ENCODE measurements at places on chromosomes 11 and 22.

- peak; percentile 11 for DNase-seq
Observed at GRCh38 chr11:132125988-132126871, 755.8 kb downstream of the NTM start.

GRCh38 chr11:88231894-88232482 lies 56.7 kb upstream of the RAB38 start:
- DNase-seq, result peak; percentile 26

DNA sequence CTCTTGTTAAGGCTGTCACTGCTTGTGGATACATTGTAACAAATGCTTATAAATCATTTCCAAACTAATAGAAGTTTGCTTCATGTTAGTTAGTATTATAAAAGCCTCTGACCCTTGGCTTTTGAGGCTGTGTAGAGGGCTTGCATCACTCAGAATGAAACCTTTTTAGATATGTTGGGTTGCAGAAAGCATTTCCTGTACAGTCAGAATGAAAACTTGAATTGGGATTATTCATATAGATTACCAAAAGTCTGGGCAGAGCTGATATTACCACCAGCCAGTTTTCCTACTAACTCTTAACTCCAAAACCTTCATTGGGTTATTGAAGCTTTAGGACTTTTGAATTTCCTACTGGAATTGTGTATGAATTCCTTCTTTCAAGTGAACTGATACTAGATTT lies 12.0 kb downstream of the KMT2A start:
- no peak for DNase-seq

GRCh38 chr22:38773363-38773946 lies 17.7 kb upstream of the SUN2 start:
- DNase-seq, result no peak

- no peak for DNase-seq
Observed at GRCh38 chr22:46914916-46915894, 152.8 kb downstream of the TBC1D22A start.

- DNase-seq, result no peak
Observed at GRCh38 chr22:44448271-44448830, 49.7 kb downstream of the RTL6 start.

- no peak for DNase-seq
Observed at GRCh38 chr11:33412241-33412640, 155.1 kb downstream of the HIPK3 start.

DNA sequence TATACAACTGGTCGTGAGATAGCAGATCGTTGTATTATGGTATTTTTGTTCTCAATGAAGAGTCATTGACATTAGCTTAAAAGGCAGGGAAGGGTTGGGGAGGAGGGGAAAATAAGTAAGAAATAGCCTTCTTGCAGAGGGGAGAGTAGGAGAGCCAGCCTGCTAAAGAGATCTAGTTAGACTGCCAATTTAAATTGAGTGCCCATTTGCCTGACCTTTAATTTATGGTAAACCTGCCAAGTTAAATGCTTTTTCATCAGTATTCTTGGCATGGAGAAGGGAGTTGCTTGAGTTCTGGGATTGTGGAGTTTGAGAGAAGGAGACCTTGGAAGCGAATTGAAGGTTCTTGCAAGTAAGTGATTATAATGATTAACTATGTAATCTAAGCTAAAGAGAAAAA lies 89.0 kb downstream of the FAM83F start:
- DNase-seq, result no peak

- no peak for DNase-seq
Observed at GRCh38 chr22:26617271-26618199, at the start of gene CRYBB1. CRYBB1 (minus strand) TSS chr22:26618027; CDS start chr22:26616319, 1,708 bp downstream.

- DNase-seq, result no peak
Observed at GRCh38 chr11:59918987-59919589, 19.1 kb upstream of the OOSP1 start.

DNA sequence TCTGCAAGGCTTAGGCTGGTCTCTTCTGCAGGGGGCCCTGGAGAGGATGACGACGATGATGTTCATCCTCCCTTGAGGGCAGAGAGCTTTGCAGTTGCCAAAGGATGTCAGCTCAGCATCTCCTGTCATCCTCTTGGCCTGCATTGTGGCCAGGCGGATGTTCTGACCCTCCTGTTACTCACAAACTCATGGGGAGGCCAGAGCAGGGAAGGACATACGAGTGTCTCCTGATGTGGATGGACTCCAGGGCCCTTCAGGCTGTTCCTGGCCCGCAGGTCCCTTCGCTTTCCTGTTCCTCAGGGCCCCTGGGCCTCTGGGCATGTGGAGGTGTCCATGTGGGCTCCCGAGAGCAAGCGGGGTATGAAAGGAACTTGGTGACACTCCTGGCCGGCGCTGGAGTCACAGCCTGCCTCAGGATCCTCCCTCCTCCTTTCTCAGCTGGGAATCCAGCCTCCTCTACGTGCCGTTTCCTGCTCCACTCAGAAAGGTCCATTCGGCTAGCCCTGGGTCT lies 8.5 kb downstream of the ADORA2A start:
- DNase-seq, result no peak

DNA sequence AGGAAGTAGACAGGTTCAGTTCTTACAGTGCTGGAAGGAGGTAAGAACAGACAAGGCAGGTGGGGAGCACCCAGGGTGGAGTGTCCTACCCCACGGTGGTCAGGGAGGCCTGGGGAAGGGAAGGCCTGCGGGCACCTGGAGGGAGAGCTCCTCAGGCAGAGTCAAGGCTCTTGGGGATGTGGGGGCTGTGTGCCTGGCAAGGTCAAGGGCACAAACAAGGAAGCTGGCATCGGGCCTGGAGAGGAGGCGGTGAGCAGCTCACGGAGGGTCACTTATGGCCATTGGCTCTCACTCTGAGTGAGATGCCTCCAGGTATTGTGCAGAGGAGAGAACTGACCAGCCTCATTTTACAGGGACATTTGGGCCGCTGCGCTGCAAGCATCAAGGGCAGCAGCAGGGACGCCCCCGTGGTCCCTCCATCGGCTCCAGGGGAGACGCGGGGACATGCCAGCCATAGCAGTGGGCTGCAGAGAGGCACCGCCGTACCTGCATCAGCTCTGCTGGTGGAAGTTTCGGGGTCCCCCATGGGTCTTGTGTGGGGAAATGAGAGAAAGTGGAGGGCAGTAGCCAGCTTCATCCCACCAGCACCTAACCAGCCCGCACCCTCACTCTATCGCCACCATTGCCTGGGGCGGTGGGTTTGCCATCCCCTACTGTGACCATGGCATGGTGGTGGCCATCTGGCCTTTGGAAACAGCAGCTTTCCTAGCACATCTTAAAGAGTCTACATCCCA lies 37.5 kb upstream of the RTL6 start:
- no peak for DNase-seq

GRCh38 chr11:129427376-129427775 lies 51.7 kb downstream of the BARX2 start:
- no peak for DNase-seq

- DNase-seq, result no peak
Observed at GRCh38 chr11:9642894-9643293, 21.0 kb upstream of the SWAP70 start.

DNA sequence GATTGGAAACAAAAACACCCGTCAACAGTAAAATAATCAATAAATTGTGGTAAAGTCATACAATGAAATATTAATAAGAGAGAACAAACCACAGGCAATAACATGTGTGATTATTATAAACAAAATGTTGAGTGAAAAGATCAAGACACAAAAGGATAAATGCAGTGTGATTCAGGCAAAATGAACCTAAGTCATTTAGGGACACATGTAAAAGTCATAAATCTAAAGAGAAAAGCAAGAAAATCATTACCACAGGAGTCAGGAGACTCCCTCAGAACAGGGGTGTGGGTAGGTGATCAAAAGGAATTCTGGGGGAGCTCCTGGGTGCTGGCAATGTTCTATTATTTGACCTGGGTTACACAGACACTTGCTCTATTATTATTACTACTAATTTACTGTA lies 47.9 kb upstream of the PPP2R1B start:
- no peak for DNase-seq

GRCh38 chr11:134759855-134760254 lies 347.8 kb upstream of the B3GAT1 start:
- no peak for DNase-seq

DNA sequence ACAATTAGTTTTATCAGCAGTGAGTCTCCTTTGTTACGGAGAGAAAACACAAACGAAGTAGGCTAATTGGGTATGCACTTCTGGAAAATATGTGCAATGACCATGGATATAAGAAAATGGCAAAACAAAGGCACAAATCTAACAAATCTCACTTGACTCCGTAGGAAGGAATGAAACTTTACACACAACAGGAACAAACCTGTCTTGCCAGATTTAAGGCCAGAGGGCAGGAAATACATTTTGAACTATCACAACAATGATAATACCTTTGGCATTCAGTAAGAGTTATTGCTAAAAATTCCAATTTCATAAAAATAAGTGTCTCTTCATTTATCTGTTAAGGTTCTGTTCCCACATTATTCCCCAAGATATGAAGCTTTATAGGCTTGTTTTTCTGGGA lies 36.6 kb downstream of the SLC25A17 start:
- DNase-seq, result no peak

GRCh38 chr22:41931701-41932269 lies 5.2 kb upstream of the TNFRSF13C start:
- DNase-seq, result no peak

DNA sequence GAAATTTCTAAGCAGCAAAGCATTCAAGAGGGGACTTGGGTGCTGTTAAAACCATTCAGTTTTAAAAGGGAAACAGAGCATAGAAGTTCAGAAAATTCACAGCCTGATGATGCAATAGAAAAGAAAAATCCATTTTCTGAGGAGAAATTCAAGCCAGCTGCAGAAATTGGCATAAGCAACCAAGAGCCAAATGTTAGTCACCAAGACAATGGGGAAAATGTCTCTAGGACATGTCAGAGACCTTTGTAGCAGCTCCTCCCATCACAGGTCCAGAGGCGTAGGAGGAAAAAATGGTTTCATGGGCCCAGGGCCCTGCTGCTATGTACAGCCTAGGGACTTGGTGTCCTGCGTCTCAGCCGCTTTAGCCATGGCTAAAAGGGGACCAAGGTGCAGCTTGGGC lies 5.5 kb upstream of the IRAG1 start:
- no peak for DNase-seq

DNA sequence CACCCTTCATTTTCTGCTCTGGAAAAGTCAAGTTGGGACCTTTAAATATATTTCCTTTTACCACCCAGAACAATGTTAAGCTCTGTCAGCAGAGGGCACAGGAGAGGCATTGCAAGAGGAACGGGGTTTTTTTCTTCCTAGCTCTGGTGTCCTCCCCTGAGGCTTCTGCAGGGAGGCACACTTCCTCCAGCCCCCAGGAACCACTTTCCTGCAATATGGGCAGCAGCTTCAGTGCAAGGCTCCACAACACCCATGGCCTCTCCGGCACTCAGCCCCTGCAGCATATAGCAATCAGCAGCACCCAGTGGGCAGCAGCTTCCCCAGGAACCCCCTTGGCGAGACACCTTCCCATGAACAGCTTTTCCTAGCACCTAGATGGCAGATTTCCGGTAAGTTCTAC lies 101.4 kb downstream of the SYT9 start:
- peak; percentile 22 for DNase-seq

- no peak for DNase-seq
Observed at GRCh38 chr11:120819437-120820365, 204.2 kb upstream of the TBCEL start.

GRCh38 chr11:11403763-11404725 lies 51.0 kb upstream of the CSNK2A3 start:
- DNase-seq, result no peak

DNA sequence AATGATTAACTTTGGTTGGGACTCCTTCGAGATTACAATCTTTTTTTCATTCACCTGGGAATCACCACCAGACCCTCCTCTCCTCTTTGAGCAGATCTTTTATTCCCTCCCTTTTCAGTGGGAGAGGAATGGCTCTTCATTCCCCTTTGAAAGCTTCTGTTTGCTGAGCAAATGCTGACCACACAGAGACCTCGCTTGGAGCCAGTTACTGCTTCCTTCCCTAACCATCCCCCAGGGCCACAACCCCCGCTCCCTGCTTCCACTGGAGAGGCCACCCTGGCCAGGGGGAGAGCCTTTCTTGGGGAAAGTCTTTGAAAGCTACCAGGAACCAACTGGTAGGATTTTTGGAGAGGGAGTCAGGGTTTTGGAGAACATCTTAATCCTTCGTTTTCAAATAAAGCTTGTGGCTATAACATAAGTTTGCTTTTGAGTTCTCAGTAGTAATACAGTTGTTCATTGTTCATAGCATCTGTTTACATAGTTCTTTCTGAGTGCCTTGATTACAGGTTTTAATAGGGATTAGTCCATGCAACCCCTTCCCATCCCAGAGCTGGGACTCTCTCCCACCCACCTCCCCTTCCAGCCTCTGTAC lies 138.4 kb downstream of the DBX1 start:
- no peak for DNase-seq

Measured in CD4-positive, alpha-beta T cell treated with Interleukin-4 for 1 hour (primary cell).